ENCODE measurements at places on chromosomes 2 and 18.

- DNase-seq: no peak
These were observed 73.3 kb upstream of the OTOS start for GRCh38 chr2:240213476-240214421.

DNA sequence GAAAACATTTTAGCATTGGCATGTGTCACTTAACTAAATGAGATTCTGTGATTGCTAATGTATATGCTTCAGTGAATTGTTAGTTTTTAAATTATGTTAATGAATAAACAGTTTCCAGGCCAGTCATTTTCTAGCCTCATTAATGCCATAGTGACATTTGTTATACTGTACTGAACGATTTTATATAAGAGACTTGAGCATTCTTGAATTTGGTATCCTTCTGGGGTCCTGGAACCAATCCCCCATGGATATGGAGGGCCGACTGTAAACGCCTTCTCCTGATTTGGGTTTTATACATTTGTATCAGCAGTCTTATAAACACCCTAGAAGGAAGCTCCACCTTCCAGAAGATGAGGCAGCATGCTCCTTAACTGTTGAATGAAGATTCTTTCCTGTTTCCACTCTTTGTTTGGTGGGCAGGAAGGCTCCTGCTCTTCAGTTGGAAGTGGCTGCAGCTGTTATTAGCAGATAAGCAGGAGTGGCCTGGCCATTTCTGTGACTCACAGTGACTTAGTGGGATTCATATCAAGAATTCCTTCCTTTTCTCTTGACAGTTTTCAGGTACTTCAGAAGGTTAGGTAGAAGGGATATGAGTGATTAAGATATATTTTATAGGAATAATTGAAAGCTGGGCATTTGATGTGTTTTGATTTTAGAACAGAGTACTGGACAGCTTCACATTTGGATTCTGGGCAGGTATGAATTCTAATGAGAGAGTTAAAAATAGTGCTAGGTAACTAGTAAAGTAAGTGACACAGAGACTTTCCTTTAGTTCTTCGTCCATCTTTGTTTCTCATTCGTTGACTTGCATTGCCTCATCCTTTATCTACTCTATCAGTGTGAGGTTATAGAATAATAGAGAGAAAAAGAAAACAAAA, 124.9 kb downstream of the PLCL1 start:
- DNase-seq: no peak

GRCh38 chr2:240457223-240458043, 22.0 kb downstream of the GPC1 start:
- DNase-seq: no peak

GRCh38 chr2:28084564-28084963, 194.0 kb downstream of the BABAM2 start:
- DNase-seq: no peak

- no peak for DNase-seq
These were observed 214.5 kb upstream of the FBXO11 start for GRCh38 chr2:48120759-48121242.

DNA sequence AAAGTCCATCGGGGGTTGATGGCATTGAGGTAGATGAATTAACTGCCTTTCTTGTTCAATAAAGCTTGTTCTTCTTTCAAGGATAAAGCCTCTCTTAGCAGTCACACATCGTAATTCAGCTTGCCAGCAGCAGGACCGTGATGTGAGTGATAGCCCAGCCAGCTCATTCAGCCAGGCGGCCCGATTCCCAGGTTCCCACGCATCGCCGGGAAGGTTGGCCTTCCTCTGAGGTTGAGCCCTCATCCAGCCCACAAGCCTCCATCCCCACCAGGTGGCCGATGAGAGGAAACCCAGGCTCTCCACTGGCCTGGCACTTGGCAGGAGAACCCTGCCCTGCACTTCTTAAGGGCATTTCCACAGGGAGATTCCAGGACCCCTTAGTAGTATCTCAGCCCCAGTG, 4.7 kb downstream of the AGAP1 start:
- DNase-seq: no peak

DNA sequence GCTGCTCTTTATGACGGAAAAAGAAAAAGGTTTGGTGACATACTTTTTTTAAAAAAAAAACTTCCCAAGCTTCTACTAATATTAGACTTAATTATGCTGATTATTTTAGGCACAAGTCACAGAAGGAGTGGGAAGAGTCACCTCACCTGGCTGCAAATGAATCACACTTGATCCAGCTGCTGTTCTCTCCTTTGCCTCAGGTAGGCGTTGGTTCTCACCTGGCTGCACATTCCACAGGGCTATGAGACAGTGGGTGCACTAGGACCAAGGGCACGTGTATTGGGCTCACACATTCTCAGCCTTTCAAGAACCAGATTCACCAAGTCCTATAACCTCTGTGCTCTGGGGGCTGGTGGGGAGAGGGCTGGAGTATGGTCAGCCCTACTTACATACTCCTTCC, 93.3 kb downstream of the TGFA start:
- no peak for DNase-seq

GRCh38 chr2:9692456-9693195, 61.8 kb upstream of the YWHAQ start:
- no peak for DNase-seq

- DNase-seq: no peak
These were observed 135.4 kb upstream of the REG3A start for GRCh38 chr2:79294994-79295393.

DNA sequence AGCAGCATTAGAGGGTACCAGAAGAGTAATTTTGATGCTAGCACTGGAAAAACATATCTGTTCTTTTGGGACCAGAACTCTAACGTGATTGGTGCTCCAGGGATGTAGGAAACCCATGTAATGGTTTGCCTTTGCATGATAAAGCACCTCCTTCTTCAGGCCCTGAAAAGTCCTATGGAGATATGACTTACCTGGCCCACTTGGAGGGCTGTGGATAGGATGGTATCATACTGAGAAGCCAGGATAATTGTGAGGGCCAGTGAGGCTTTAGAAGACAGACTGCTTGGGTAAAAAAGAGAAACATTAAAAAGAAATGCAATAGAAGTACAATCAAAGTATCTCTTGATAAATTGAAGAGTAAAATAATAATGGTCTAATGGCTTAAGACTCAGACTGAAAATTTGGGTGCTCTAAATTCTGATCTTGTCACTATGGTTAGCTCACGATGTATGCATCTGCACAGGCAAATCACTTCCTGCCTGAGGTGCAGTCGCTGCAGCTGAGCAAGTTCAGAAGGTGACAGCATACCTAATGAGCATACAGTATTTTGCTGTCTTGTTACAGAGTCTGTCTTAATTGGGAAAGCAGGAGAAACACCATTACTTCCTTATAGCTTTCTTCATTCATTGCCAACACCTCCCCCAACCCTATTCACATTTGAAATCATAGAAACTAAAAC, 371.5 kb downstream of the NUP35 start:
- no peak for DNase-seq

- peak; percentile 87 for DNase-seq
These were observed 68.4 kb downstream of the POLR1A start for GRCh38 chr2:86037141-86037794.

GRCh38 chr18:79380816-79381806, 14.6 kb upstream of the NFATC1 start:
- DNase-seq: no peak

All from GM04503 (cell line).